ENCODE measurements at places on chromosomes 3 and 15. TPM values are rescaled to one million over a fixed set of nuclear protein-coding genes. Genes with fewer than 3 reads are reported as not detected.

Gene CTDSPL2
- total RNA-seq = 84.2 TPM

Gene SYNM
- total RNA-seq = not detected

Gene RARB
- total RNA-seq = not detected

Gene MAGEL2
- not detected for total RNA-seq

Gene RTP4
- total RNA-seq = 3.4 TPM

DNA sequence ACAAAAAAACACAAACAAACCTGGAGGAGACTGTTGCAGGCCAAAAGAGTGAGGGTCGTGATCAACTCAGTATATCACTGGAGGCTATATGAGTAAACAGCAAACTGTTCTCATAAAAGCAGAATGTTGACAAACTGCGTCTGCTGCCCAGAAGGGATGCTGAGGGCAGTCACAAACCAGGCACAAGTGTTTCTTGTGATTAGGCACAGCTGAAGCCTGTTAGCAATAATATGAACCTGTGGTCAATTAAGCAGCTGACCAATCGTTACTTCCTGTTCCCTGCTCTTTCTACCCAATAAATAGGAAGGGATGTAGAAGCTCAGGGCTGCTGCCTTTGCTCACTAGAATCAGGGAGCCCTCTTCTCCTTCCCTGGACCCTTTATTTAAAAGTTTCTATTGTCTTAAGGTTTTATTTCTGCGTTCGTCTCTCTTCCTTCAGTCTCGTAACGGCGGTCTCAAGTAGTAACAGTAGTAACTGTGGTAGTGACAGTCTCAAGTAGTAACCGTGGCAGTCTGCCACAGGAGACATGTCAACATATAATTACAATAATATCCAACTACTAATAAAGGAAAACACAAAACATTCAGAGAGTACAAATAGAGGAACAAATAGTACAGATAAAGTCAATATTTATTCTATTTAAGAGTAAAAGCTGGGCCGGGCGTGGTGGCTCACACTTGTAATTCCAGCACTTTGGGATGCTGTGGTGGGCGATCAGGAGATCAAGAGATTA, 698.4 kb upstream of the CCDC54 start:
- no peak for DNase-seq
- H3K27ac ChIP-seq = no peak overlapping the region
- H3K4me1 ChIP-seq = no peaks in the 10 kb centered on the region

DNA sequence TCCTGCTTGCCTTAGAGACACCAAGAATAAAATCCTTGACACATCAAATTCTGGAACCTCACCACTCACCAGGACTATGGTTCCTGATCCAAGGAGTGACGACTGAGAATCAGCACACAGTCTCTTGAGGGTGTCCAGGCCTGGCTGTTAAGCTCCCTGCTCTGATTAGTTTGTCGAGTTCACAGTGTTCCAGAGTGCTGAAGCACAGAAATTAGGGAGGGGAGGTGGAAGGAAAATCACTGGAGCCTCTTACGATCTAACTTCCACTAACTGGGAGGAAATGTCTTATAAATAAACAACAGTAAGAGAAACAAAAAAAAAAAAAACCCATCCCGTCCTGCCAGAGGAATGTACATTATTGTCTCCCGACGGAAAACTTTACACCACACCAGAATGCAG, 330.2 kb downstream of the TIGIT start:
- no peak for DNase-seq
- H3K4me1 ChIP-seq = no peaks in the 10 kb centered on the region
- H3K27me3 ChIP-seq = no peaks in the 10 kb centered on the region
- no peak overlapping the region for H3K27ac ChIP-seq
- H3K36me3 ChIP-seq = no peaks in the 10 kb centered on the region
- no peak overlapping the region for H3K4me3 ChIP-seq

GRCh38 chr3:195893516-195893915, 14.8 kb downstream of the TNK2 start:
- DNase-seq = no peak
- peaks cover 31% of the 10 kb centered on the region for H3K4me1 ChIP-seq
- H3K27ac ChIP-seq = no peak overlapping the region
- H3K36me3 ChIP-seq = no peaks in the 10 kb centered on the region
- H3K27me3 ChIP-seq = no peaks in the 10 kb centered on the region
- H3K4me3 ChIP-seq = no peak overlapping the region

GRCh38 chr3:126133606-126134005, 46.8 kb downstream of the ALDH1L1 start:
- no peak for DNase-seq
- no peak overlapping the region for H3K27ac ChIP-seq
- H3K4me3 ChIP-seq = no peak overlapping the region
- no peaks in the 10 kb centered on the region for H3K36me3 ChIP-seq

GRCh38 chr15:42848846-42849245, 71.7 kb downstream of the TTBK2 start:
- no peaks in the 10 kb centered on the region for H3K36me3 ChIP-seq
- H3K4me3 ChIP-seq = no peak overlapping the region
- no peaks in the 10 kb centered on the region for H3K27me3 ChIP-seq
- DNase-seq = no peak

DNA sequence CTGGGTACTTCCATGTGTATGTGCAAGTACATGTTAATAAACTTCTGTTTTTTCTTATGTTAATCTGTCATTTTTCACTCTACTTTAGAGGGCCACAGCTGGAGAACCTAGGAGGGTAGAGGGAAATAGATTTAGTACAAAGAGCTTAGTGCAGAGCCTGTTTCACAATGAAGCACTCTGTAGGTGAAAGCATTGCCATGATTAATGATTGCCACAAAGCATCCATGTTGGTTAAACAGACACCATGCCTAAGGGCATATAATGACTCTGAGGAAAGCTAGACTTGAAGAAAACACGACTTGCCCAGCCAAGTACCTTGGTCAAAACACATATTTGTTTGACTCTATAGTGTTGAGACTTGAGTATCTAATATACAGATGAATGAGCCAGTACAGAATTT, 338.4 kb downstream of the FHIT start:
- no peak for DNase-seq
- no peak overlapping the region for H3K4me3 ChIP-seq
- H3K27ac ChIP-seq = no peak overlapping the region
- H3K4me1 ChIP-seq = no peaks in the 10 kb centered on the region
- H3K27me3 ChIP-seq = no peaks in the 10 kb centered on the region

GRCh38 chr15:79025201-79025600, 65.4 kb downstream of the RASGRF1 start:
- DNase-seq = peak; percentile 86
- no peak overlapping the region for H3K4me3 ChIP-seq
- H3K27ac ChIP-seq = no peak overlapping the region
- H3K27me3 ChIP-seq = no peaks in the 10 kb centered on the region

GRCh38 chr3:171755656-171756055, 54.6 kb downstream of the PLD1 start:
- no peak overlapping the region for H3K27ac ChIP-seq
- no peaks in the 10 kb centered on the region for H3K4me1 ChIP-seq
- no peaks in the 10 kb centered on the region for H3K36me3 ChIP-seq
- H3K27me3 ChIP-seq = no peaks in the 10 kb centered on the region
- no peak overlapping the region for H3K4me3 ChIP-seq

DNA sequence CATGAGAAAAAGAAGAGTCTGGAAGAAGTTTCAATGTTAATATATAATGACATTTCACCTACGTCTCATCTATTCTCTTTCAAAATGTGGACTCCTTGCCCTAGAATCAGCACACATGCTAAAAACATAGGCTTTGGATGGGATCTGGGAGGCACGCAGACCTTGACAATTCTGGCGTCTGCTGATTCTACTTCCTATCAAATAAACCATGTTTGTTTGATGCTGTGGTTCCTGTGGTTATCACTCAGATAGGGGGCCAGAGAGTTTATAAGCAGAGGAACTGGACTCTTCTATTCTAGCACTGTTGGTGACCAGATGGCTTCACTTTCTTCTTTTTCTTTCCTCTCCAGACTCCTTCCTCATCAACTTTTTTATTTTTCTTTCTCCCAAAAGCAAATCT, 336.8 kb downstream of the DIPK2A start:
- no peak overlapping the region for H3K27ac ChIP-seq
- H3K4me1 ChIP-seq = no peaks in the 10 kb centered on the region
- no peak overlapping the region for H3K4me3 ChIP-seq
- H3K27me3 ChIP-seq = no peaks in the 10 kb centered on the region
- H3K36me3 ChIP-seq = no peaks in the 10 kb centered on the region

DNA sequence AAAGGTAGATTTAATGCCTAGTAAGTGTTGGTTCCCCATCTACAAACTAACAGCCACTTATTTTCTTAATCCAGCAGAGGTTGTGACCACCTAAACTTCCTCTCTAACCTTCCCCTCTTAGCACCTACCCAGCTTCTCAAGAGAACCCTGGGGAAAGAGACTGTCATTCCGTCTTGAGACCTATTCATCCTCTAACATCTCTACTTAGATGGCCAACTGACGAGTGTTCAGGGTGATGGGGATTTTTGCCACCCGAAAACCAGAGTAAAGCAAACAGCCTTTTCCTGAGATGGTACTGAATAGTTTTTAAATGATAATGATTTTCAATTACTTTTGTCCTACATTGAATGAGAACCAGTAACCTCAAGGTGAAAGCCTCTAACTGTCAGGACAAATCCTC, 9.3 kb upstream of the GBE1 start:
- H3K27ac ChIP-seq = no peak overlapping the region
- DNase-seq = no peak
- H3K36me3 ChIP-seq = no peaks in the 10 kb centered on the region
- no peak overlapping the region for H3K4me3 ChIP-seq
- no peaks in the 10 kb centered on the region for H3K27me3 ChIP-seq
- H3K4me1 ChIP-seq = no peaks in the 10 kb centered on the region

GRCh38 chr3:147384210-147385058, 21.9 kb downstream of the ZIC4 start:
- DNase-seq = no peak
- H3K27ac ChIP-seq = no peak overlapping the region
- H3K36me3 ChIP-seq = no peaks in the 10 kb centered on the region
- H3K27me3 ChIP-seq = no peaks in the 10 kb centered on the region
- no peaks in the 10 kb centered on the region for H3K4me1 ChIP-seq

DNA sequence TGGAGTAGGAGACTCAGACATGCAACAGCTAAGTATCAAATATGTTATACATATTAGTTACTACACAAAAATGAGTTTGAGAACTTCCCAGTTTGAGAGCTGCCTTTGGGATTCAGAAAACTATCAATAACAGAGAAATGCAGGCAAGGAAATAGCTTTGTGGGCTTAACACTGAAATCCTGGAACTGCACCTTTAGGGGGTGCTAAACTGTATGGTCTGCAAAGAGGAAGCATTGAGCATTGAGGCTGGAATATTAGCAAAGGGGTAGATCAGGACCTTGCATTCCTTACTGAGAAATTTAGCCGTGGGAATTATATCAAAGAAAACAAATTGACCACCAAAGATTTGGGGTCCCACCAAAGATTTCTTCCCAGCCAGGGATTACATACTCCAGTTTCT, 580.0 kb downstream of the ZNF385D start:
- peak; percentile 44 for DNase-seq
- H3K4me1 ChIP-seq = no peaks in the 10 kb centered on the region
- no peak overlapping the region for H3K4me3 ChIP-seq
- no peaks in the 10 kb centered on the region for H3K27me3 ChIP-seq

DNA sequence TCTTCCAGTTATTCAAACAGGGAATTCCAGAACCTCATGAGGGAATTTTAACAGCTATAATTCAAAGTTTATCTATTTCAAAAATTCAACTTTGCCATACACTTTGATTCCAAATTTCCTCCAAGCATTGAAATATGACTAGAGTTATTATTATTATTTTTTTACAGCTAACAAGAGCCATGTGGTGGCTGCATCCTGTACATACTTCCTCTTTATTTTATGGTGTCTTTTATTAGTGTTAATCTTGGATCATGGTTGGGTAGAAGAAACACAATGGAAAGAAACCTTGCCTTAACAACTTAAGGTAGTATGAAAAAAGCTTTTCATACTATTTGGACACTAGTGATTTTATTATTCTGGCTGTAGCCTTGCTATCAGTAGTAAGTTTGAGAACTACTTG, 52.7 kb downstream of the TFG start:
- no peaks in the 10 kb centered on the region for H3K27me3 ChIP-seq
- no peak overlapping the region for H3K4me3 ChIP-seq
- no peak for DNase-seq
- peaks cover 12% of the 10 kb centered on the region for H3K4me1 ChIP-seq
